ENCODE measurements at places on chromosomes 4 and X.

DNA sequence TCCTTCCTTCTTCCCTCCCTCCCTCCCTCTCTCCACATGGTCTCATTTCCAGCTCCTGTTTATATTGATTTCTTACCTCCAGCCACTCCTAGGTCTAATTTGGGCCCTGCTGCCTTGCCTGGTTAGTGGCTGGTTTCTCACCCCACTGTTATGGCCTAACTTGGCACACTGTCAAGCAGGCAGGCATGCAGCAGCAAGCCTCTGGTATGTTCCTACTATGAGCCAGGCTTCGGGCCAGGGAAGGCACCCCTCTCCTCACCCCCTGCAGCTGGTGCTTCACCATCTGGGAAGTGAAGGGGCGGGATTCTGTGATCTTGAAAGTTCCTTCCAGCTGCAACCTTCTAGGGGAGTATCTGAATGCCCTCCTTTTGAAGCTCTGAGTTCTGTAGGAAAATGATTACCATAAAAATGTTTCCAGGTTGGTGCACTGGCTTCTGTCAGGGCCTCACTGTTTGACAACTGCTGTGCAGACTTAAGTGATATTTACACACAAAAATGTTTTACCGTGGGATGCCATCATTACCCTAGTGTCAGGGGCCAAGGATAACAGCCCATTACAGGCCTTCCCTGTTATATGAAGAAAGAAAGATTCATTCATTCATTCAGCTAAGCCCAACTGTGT lies 10.1 kb upstream of the VMA21 start:
- no peak for DNase-seq

DNA sequence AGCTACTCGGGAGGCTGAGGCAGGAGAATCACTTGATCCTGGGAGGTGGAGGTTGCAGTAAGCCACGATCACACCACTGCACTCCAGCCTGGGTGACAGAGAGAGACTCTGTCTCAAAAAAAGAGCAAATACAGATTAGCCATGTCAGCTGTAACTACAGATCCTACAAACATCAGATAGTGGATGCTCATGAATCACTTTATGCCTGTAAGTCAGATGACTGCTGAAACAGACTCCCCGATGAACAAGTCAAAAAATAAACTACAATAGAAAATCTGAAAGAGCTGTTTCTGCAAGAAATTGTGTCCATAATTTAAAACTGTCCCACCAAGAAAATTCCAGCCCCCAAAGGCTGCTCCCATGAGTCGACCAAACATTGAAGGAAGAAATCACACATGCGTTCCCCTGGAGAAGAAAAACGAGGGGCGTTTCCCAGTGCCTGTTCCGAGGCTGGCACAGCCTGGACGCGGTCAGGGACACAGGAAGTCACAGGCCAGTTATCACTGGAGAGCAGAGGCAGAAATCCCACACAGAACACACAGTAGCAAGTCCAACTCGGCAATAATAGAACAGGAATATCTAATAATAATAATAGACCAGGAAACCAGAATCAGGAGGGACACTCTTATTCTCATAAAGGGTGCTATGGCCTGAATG lies 30.0 kb upstream of the GTPBP6 start:
- no peak for DNase-seq

GRCh38 chr4:8305851-8306471 lies 36.4 kb downstream of the HTRA3 start:
- DNase-seq, result no peak

- DNase-seq, result no peak
Observed at GRCh38 chr4:78787392-78788006, 11.3 kb downstream of the BMP2K start.

DNA sequence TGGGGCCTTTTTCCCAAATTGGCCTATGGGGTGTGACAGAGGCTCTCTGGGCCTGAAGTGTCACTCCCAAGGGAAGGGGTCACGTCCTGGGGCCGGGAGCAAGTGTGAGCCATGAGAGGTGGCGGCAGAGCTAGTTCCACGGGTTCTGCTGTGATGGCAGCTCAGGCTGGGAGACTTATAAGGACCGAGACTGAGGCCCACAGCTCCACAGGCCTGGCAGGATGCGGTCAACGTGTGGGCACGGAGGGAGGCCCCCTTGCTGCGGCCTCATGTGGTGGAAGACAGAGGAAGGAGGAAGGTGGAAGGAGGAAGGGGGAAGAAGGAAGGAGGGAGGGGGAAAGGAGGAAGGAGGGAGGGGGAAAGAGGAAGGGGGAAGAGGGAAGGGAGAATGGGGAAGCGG lies 7.2 kb upstream of the CPLX1 start:
- no peak for DNase-seq

GRCh38 chr4:113468165-113469022 lies 293.1 kb downstream of the CAMK2D start:
- no peak for DNase-seq

GRCh38 chrX:8897259-8897658 lies 96.1 kb upstream of the FAM9A start:
- no peak for DNase-seq

GRCh38 chr4:99918656-99919055 lies 24.4 kb upstream of the LAMTOR3 start:
- no peak for DNase-seq

DNA sequence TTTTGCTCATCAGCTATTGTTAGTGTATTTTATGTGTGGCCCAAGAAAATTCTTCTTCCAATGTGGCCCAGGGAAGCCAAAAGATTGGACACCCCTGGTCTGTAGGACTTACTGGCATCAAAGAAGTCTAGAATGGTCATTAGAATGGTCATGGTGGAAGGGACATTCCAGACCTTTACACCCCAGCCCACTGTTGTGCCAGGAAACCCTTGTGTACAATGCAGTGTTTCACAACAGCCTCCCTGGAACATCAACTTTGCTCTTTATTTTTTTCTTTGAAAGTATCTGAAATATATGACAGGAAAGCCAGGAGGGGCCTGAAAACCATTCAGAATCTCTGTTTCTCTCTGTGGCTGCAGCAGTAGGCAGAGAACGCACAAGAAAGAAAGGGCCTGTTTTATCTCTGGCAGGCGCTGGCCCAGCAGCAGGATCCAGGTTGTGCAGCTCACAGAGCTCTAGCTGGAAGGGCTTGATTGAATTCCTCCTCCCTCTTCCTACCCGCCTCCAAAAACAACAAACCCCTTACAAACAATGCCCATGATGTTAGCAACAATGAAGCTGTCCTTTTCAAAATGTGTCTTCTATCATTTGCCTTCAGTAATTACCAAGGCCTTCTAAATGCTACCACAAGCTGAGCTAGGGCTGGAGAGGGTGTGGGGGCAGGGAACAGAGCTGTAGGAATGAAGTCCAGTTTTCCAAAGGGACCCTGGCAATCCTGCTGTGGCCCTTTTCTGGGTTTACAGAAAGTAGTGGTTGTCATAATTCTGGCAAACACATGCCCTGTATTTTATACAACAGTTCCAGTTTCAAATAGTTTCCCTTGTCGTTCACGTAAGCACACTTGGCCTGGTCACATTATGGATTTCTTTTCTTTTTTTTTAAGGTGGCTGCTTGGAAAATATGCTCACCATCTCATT lies 32.3 kb upstream of the TFDP3 start:
- no peak for DNase-seq
